Sigmoid colon (tissue), 7 donors: ENCODE measurements at places on chromosomes 1 and 21.

DNA sequence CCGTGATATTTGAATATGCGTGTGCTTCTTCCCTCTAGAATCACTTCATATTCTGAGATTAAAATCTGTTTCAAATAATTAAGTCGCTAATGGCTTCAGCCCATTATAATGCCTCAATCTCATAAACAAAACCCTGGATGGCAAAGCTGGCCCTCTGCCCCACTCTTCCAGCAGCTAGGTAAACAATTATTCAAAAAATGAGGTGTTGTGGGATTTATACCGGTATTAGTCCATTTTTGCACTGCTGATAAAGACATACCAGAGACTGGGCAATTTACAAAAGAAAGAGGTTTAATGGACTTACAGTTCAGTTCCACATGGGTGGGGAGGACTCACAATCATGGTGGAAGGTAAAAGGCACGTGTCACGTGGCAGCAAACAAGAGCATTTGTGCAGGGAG lies 510.4 kb upstream of the ADGRL2 start:
- DNase-seq, result no peak

- peak; percentile 43 for DNase-seq
Observed at GRCh38 chr1:51310871-51311613, 19.3 kb downstream of the TTC39A start.

GRCh38 chr21:26068776-26069175 lies 101.8 kb downstream of the APP start:
- DNase-seq, result no peak

DNA sequence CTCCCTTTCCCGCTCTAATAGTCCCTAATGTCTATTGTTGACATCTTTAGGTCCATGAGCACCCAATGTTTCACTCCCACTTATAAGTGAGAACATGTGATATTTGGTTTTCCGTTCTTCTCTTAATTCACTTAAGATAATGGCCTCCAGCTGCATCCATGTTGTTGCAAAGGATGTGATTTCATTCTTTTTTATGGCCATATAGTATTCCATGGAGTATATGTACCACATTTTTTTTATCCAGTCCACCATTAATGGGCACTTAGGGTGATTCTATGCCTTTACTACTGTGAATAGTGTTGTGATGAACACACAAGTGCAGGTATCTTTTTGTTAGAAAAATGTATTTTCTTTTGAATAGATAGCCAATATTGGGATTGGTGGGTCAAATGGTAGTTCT lies 126.0 kb upstream of the RAB3GAP2 start:
- DNase-seq, result no peak

- no peak for DNase-seq
Observed at GRCh38 chr1:15704526-15705183, 20.5 kb downstream of the PLEKHM2 start.

GRCh38 chr1:67316180-67316902 lies 8.7 kb downstream of the IL12RB2 start:
- no peak for DNase-seq

- DNase-seq, result peak; percentile 52
Observed at GRCh38 chr1:171128463-171128862, 37.8 kb downstream of the FMO3 start.

DNA sequence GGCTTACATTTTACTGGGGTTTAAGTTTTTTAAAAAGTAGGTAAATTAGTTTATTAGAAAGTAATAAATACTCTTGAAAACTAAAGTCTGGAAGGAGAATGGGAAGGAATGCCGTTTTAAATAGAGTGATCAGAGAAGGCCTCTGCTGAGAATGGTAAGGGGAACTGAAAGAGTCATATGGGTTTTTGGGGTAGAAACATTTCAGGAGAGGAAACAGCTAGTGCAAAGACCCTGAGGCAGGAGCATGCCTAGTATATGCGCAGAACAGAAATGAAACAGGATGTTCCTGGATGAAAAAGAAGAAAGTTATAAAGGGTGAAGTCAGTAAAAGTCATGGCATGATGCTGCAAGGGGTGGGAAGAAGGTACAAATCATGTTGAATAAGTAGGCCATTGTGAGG lies 38.9 kb downstream of the ZC3H11B start:
- no peak for DNase-seq

- DNase-seq, result no peak
Observed at GRCh38 chr1:217205578-217205977, 425.3 kb downstream of the GPATCH2 start.

- peak; percentile 70 for DNase-seq
Observed at GRCh38 chr1:46341222-46342083, 846 bp downstream of the NSUN4 start.

DNA sequence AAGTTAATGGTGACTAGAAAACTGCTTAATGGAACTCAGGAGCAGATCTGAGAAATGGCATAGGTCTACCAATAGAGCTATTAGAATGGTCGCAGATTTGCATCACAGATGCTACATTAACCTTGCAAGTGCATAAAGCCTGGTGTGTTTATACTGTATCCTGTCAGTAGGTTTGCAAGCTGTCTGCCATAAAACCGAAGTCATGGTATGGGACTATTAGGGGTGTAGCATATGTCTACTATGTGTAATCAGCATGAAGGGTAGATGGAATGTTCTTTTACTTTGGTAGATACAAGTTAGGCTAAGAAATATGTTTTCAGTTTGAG lies 574.2 kb upstream of the ADGRL2 start:
- no peak for DNase-seq

DNA sequence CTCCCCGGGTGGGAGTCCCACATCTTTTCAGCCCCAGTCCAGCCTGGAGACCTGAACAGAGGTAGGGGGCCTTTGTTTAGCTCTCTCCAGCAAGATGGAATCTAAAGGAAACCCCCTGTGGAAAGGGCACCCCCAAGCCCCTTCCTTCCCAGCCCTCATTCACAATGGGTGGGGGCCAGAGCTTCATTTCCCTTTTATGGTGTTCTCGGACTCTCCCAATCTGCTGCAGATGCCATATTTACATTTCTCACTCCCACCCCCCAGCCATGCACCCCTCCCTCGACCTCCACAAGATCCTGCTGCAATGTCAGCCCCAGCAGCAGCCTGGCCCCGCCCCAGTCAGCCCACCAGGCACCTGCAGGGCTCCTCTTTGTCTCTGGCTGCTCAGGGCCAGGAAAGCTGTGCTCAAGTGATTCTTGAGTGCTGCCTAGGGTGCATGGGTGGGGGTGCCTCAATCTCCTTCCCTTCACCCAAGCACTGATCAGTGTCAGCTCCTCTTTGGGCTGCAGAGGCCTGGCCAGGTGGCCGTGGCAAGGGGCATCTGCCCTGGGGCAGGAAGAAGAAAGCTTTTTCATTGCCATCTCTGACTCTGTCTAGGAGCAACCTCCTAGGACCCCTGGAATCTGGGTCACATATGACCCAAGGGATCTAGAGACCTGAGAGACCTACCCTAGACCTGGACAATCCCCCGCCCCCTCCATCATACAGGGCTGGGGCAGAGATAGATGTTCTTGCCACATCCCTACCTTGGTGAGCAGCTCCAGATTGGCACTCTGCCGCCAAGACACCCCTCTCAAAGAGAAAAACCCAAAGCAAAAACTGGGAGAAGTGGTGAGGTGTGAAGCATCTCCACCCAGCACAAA lies 1.7 kb downstream of the KIF21B start:
- no peak for DNase-seq

GRCh38 chr1:6246497-6247467 lies 2.8 kb downstream of the HES3 start:
- DNase-seq, result peak; percentile 91

- peak; percentile 80 for DNase-seq
Observed at GRCh38 chr1:2044510-2045319, 5.5 kb upstream of the PRKCZ start.

DNA sequence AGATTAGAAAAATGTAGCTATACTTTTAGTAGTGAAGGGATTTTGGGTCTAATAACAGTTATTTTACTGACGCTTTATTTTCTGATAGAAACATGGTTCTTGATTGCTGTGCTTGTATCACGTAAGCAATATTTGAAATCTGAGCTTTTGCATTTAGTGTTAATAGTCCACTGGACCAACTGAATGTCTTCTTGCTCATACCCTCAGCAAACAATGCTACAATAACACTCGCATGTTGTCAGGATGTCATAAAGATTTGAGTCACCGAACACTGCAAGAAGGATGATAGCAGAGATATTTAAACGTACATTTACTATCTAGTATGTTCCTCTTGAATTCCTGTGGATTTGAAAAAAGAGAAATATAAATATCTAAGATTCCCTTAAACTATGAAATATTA lies 7.5 kb downstream of the DYRK1A start:
- DNase-seq, result no peak

- DNase-seq, result no peak
Observed at GRCh38 chr21:33981391-33982101, 65.9 kb upstream of the ATP5PO start.

GRCh38 chr21:45828580-45829570 lies 152.7 kb upstream of the COL6A1 start:
- no peak for DNase-seq

DNA sequence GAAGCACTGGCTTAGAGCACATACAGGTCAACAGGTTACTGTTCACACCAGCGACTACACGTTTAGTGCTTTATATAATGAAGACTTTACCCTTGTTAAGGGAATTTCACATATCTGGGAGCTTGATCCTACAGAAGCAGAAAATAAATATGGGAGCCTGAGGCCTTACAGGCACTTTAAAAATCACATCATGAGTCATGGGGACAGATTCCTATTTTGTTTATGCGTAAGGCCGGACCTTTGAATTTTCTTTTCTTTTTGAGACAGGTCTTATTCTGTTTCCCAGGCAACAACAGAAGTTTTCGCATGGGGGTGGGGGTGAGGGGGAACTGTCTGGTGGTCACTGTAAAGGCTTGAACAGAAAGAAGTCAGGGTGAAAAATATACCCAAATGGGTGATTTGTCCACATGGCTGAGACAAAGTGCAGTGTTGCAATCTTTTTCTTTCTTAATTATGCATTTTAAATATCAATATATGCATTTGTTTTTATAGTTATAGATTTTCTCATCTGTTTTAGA lies 276.7 kb downstream of the KCNH1 start:
- DNase-seq, result no peak

- DNase-seq, result no peak
Observed at GRCh38 chr1:232357416-232357815, 272.5 kb downstream of the SIPA1L2 start.

GRCh38 chr1:159068886-159069285 lies 7.7 kb downstream of the AIM2 start:
- DNase-seq, result no peak

- DNase-seq, result no peak
Observed at GRCh38 chr1:160789702-160790611, 6.0 kb upstream of the LY9 start.

DNA sequence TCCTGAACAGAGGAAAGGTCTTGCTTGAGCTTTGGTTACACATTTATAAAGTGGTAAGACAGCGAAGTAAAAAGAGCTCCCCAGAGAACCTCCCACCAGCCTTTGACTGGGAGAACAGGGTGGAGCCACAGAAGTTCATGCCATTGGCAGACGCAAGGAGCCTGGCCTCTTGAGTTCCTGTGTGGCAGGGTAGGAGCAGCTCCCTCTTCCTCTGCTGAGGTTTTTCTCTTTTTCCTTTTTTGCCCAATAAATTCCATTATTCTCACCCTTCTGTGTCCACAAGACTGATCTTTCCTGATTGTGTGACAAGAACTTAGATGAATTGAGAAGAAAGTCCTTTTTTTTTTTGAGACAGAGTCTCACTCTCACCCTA lies 4.3 kb downstream of the THEM4 start:
- DNase-seq, result no peak

- DNase-seq, result peak; percentile 66
Observed at GRCh38 chr1:86703696-86704457, 499 bp upstream of the SH3GLB1 start.

DNA sequence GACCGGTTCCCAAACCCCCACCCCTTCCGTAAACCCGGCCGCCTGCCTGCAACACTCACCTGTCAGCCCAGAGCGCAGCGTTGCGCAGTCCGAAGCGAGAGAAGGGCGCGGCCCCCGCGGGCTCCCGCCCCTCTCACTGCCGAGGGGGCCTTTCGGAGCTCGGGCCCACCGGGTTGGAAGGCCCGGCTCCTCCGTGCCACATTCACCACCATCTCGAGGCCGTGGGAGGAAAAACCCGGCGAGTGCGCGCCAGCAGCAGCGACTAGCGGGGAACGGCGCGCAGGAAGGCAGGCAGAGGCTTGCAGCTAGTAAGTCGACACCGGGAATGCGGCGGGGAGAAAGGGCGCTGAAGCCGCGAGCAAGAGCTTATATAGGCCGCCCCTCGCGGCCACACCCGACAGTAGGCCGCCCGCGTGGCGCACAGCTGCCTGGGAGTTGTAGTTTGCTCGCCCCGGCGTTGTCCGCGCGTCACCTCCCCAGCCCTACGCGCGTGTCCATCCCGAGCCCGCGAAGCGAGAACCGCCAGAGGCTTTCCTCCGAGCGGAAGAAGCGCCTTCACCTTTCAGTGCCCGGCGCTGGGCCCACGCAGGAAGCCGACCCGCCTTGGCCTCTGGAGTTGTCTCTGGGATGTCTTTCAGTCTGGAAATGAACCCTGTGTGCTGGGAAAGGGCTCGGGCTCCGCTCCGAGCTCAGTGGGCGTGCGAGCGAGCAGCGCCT lies 10.4 kb upstream of the RAB42 start:
- DNase-seq, result peak; percentile 99

- no peak for DNase-seq
Observed at GRCh38 chr1:172394811-172395210, 25.7 kb upstream of the C1orf105 start.

DNA sequence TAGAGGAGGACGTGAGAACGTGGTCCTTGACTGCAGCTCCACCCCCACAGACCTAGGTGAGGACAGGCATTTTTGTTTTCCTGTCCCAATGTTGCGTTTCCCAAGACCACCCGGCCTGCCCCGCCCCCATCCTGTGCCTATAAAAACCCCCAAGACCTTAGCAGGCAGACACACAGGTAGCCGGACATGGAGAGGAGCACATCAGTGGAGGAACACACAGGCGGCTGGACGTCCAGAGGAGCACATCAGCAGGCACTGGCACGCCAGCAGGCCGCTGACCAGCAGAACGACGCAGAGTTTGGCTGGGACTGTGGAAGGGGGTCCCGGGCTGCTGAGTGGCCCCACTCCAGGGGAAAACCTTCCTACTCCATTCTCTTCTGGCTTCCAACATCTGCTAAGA lies 12.7 kb upstream of the HMGCL start:
- no peak for DNase-seq

GRCh38 chr1:33828654-33829053 lies 35.2 kb upstream of the HMGB4 start:
- no peak for DNase-seq

DNA sequence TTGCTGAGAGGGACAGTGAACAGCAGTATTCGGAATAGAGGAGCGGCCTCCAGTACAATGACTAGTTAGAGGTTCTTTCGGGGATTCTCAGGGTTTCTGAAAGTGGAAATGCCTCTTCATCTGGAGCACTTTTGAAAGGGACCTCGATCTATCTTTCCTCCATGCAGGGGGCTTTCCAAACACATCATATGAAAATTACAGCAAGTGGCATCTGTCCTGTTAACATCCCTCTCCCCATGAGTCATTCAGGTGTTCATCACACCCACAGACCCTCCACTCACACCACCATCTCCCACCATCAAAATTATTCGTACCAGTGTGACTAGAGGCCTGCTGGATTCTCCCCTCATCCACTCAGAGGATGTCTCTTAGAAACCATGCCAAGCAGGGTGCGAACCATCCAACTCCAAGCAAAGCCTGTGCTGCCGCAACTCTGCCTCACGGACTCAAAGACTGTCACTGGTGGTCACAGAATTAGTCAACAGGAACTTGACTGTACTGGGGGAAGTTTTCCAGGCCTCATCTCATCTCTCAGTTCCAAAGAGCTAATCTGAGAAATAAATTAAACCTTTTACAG lies 211.1 kb downstream of the MRPL39 start:
- DNase-seq, result no peak
